ENCODE measurements at places on chromosomes 7 and 10.
A peak's percentile ranks its signal among the peaks of the same experiment; 100 is the strongest.

DNA sequence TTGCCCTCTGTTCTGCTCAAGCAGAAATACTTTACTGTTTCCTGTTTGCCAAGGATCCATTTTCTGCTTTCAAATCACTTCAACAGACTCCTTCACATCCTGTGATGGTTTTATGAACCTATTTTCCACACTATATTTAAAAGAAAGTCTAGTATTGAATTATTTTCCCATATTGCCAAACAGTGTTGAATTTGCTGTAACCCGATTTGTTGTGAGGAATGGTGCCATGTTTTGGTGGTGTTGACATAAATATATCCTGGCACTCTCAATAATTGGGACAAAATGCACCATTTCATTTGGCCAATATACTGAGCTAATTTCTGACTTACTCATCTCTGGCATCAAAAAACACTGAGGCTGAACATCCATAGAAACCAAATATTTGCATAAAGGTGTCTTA is 615.4 kb upstream of the SEMA3D start:
- DNase-seq: no peak

GRCh38 chr7:29239638-29240037 is 45.1 kb downstream of the CHN2 start:
- DNase-seq: peak; percentile 35

- DNase-seq: no peak
Observed at GRCh38 chr7:132877573-132877972, 204.3 kb downstream of the CHCHD3 start.

DNA sequence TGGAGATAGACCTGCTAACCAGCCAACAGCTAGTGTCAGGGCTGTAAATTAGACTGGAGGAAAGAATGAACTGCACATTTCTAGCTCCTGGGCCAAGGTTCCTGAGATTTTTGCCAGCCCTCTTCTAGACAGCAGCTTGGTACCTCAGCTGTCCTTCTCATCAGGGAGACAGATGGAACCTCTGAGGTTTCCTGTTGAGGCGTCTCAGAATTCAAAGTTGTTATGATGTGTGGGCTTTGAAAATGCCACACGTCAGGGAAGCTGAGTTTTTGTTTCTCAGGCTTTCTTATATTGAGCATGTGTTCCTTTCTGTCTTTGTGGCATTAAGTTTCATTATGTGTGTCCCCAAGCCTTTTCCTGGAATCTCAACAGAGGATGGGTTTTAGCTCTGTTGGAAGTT is 736.6 kb downstream of the AUTS2 start:
- DNase-seq: no peak

DNA sequence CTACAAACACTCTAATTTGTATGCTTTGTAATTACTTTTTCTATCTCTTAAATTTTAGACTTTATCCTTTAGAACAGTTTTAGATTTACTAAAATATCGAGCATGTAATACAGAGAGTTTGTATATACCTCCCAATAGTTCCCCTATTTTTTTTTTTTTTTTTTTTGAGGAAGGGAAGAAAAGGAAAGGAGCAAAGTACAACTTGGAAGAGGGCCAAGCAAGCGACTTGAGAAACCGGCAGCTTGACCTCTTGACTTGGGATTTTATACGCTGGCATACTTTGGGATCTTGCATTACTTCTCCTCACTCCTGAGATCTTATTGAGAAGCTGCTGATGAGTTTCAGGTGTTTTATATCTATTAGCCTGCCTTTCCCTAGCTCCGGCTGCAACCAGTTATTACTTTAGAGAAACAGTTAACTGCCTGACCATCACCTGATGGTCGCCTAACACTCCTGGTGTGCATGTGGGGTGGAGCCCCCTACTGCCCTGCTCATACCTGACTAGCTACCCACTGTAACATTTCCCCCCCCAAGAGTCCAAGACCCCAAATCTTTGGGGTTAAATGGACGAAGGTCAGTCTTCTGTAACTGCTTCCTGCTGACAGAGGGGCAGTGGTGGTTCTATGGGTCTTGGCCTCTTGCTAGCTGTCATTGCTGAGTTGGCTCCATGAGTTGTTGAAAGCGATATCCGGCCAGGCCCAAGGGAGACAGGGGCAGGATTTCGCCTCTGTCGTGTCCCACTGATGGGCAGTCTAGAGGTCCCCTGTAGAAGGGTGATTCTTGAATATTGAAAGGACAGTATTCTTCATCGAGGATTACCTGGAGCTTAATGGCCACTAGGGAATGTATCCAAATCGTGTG is 28.5 kb downstream of the MKLN1 start:
- DNase-seq: no peak

GRCh38 chr10:57579926-57580325 is 687.8 kb downstream of the IPMK start:
- peak; percentile 73 for DNase-seq

- DNase-seq: no peak
Observed at GRCh38 chr10:31064348-31064747, 32.7 kb upstream of the ZNF438 start.

DNA sequence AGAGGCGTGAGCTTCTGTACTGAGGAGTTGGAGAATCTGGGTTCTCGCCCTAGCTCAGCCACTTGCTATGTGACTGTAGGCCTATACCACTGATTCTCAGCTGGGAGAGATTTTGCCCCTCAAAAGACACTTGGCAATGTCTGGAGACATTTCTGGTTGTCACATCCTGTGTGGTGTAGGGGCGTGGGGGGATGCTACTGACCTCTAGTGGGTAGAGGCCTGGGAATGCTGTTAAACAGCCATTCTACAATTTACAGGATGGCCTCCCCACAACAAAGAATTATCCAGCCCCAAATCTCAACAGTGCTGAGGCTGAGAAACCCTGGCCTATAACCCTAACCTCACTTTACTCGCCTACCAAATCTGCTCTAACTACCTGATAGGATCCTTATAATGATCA is 58.8 kb upstream of the GAD2 start:
- DNase-seq: no peak

GRCh38 chr7:50660830-50661175 is 95.6 kb upstream of the DDC start:
- no peak for DNase-seq

- peak; percentile 13 for DNase-seq
Observed at GRCh38 chr7:137403353-137403695, 59.8 kb upstream of the PTN start.

GRCh38 chr7:133230591-133231194 is 22.2 kb upstream of the EXOC4 start:
- DNase-seq: peak; percentile 30

DNA sequence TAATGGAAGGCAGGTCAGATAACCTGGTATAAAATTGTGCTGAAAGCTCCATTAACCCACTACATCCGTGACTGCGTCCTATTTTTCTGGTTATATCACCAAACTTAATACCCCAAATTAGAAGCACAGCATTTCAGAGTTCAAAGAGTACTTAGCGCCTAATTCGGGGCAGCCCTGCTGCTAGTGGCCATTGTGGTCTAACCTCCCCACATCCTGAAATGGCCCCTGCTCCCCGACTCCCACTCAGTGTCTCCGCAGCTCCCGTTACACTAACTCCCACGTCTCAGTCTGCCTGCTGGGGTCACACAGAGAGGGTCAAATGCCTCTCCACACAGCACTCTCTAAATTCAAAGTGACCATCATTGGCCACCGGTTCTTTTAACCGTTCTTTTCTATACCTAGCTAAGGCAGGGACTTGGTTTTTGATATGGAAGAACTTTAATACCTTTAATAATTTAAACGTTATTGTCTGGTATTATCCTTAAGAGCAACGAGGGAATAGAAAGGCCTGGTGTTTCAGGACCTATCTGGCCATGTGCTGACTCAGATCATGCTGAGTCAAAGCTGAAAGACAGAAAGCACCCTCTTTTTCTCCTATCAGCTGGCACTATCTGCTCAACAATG is 117.1 kb downstream of the KMT2E start:
- no peak for DNase-seq

DNA sequence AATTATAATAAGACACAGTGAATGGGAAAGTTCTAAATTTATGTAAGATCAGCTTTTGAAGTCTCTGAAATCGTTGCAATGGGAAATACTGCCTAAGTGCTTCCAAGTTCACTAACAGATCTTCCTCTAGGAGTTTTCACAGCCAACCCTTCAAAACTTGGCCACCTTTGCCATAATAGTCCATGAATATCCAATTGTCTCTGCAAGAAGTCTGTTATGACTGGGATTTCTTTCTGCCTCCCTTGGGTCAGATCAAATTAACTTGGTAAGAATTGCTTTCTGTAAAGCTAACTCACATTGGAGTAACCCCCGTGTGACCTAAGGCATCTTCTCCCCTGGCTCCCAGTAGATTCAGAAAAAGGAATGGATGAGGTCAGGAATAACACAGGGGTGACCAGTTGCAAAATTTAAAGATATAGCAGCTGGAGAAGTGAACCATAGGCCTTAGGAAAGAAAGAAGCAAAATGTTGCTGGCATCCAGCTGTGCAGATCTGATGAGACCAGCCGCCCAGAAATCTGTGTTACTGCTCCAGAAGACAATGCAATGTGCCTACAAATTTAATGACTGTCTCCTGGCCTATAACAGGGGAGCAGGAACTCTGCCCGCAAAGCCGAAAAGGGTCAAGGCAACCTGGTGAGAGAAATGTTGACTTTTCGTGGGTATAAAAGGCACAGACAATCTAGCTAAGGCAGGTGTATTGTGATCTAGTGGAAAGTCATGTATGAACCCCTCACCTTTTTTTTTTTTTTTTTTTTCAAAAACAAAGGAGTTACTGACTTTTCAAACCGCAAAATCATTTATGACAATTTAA is 7.5 kb upstream of the OPTN start:
- DNase-seq: no peak

- DNase-seq: no peak
Observed at GRCh38 chr7:152699079-152699478, 23.1 kb upstream of the XRCC2 start.

GRCh38 chr10:124728071-124728829 is 15.9 kb downstream of the FAM53B start:
- peak; percentile 57 for DNase-seq

DNA sequence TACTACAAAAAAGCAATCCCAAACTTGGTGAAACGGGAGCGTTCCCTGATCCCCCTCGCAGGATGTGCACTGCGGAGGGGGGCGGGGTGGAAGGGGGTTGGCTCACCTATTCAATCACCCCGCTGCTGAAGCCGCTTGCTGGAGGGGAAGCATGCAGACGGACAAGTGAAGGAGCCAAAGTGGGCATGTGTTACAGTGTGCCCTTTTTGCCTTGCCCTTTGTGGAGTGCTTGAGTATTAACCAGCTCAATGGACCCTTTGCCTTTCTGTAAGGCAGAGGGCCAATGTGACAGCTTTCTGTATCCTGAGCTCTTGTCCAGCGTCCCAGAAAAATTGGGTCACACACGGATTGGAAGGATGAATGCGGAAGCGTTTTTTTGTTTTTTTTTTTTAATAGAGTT is 348.9 kb upstream of the NPSR1 start:
- DNase-seq: no peak

- DNase-seq: no peak
Observed at GRCh38 chr7:112404321-112404720, 45.9 kb upstream of the IFRD1 start.

GRCh38 chr10:62048919-62049623 is 147.6 kb downstream of the ARID5B start:
- DNase-seq: peak; percentile 93

DNA sequence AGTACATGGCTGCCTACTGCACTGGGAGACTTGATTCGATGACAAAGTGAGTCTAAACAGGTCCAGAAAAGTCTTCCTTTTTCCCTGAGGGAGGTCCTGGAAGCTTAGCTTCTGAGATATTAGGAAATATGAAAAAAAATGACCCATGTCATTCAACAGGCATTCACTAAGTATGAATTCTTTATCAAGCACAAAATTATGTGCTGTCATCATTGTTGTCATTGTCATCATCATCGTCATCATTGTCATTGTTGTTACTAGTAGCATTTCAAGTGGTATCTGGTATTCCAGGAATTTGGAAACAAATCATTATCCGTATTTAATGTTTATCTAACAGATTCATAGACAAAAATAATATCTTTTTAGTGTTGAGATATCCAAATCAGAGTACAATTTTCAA is 49.7 kb upstream of the HECTD2 start:
- DNase-seq: no peak

Measured in ELF-1 (cell line).